ENCODE measurements at places on chromosomes 13 and 19. TPM values are rescaled to one million over a fixed set of nuclear protein-coding genes. Genes with fewer than 3 reads are reported as not detected.

- no peak overlapping the region for H3K27ac ChIP-seq
- H3K27me3 ChIP-seq = no peaks in the 10 kb centered on the region
- no peak for DNase-seq
- no peak overlapping the region for H3K4me3 ChIP-seq
- no peaks in the 10 kb centered on the region for H3K4me1 ChIP-seq
These were observed 34.2 kb downstream of the GPR42 start for GRCh38 chr19:35404879-35405622.

GRCh38 chr13:24511816-24512196 lies 772 bp downstream of the PARP4 start:
- no peaks in the 10 kb centered on the region for H3K27me3 ChIP-seq
- peak overlapping the region; percentile 78 for H3K27ac ChIP-seq
- peak overlapping the region; percentile 71 for H3K4me3 ChIP-seq
- peaks cover 5% of the 10 kb centered on the region for H3K4me1 ChIP-seq
- DNase-seq = no peak

DNA sequence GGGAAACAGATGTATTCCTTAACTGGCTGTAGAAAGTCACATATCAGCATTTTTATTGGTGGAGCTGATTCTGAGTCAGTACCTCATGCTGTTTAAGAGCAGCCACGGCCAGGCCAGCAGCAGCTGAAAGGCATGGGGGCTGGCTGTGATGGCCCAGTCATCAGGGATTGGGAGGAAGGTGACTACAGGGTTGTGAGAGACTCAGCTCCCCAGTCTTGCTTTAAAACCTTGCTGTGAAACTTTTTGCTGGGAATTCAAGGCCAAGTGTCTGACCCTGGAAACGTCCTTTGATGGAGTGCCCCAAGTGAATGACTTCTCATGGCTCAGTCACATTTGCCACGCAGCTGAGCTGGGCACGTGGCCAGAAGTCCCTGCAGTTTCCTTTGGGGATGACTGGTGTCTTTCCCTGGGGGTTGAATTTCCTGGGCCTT lies 39.1 kb upstream of the RNF113B start:
- DNase-seq = no peak
- no peak overlapping the region for H3K27ac ChIP-seq
- H3K4me1 ChIP-seq = peaks cover 8% of the 10 kb centered on the region
- H3K4me3 ChIP-seq = no peak overlapping the region

DNA sequence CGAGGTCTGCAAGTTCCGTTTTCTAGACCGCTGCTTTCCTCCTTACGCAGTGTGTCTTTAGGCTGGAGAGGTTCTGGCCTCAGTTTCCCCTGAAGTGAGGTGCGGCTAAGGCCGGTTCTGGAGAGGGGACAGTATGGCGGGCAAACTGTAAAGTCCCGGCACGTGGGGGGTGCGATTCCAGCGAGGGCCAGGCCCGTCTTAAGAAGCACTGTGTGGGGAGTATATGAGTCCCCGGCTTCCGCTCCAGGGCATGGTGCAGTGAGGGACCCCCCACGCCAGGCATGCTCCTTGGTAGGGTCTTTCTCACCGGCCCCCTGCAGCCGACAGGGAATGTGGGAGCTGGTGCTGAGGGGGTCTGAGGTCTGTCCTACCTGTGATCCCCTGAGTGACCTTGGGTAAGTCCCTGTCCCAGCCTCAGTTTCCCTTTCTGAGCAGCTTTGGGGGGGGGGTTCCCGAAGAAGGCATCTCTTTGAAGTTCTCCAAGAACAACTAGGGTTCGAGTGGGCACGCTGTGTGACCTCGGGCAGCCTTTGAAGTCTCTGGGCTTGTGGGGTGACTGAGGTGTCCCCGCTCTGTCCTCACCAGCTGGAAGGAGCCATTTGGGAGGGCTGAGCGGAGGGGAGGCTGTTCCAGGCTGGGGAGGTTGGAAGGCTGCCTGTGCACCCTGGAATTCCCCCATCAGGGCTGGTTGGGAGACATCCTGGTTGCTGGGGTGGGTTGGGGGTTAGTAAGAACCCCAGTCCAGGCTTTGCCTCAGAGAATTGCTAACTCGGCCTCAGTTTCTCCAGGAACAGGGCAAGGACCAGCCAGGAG lies 1.5 kb downstream of the NFIC start:
- DNase-seq = no peak
- no peaks in the 10 kb centered on the region for H3K27me3 ChIP-seq

- H3K27ac ChIP-seq = no peak overlapping the region
- H3K36me3 ChIP-seq = no peaks in the 10 kb centered on the region
- no peak for DNase-seq
- no peaks in the 10 kb centered on the region for H3K27me3 ChIP-seq
- no peaks in the 10 kb centered on the region for H3K4me1 ChIP-seq
These were observed 9.9 kb downstream of the SERTM1 start for GRCh38 chr13:36683701-36684100.

- H3K36me3 ChIP-seq = no peaks in the 10 kb centered on the region
- H3K4me1 ChIP-seq = no peaks in the 10 kb centered on the region
- no peak for DNase-seq
- H3K27ac ChIP-seq = no peak overlapping the region
- no peak overlapping the region for H3K4me3 ChIP-seq
These were observed 102.4 kb upstream of the SOX1 start for GRCh38 chr13:111964411-111965035.

DNA sequence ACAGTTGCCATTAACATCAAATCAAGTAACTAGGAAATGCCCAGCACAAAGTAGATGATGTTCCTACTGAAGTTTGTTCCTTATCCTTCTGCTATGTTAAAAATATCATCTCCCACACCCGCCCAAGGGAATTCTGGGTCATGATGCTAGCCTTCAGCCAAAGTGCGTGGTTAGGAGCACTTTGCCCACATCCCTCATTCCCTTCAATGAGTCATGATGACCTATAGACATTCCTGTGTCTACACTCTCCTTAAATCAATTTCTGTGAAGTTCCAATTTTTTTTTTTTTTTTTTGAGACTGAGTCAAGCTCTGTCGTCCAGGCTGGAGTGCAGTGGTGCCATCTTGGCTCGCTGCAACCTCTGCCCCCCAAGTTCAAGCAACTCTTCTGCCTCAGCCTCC lies 17.0 kb downstream of the RXFP2 start:
- H3K36me3 ChIP-seq = no peaks in the 10 kb centered on the region
- DNase-seq = no peak
- H3K4me1 ChIP-seq = no peaks in the 10 kb centered on the region
- H3K27me3 ChIP-seq = no peaks in the 10 kb centered on the region
- H3K27ac ChIP-seq = no peak overlapping the region
- H3K4me3 ChIP-seq = no peak overlapping the region

- H3K4me1 ChIP-seq = peaks cover 10% of the 10 kb centered on the region
- no peaks in the 10 kb centered on the region for H3K27me3 ChIP-seq
- no peaks in the 10 kb centered on the region for H3K36me3 ChIP-seq
These were observed 813 bp downstream of the ZNF284 start for GRCh38 chr19:44072543-44073401.

DNA sequence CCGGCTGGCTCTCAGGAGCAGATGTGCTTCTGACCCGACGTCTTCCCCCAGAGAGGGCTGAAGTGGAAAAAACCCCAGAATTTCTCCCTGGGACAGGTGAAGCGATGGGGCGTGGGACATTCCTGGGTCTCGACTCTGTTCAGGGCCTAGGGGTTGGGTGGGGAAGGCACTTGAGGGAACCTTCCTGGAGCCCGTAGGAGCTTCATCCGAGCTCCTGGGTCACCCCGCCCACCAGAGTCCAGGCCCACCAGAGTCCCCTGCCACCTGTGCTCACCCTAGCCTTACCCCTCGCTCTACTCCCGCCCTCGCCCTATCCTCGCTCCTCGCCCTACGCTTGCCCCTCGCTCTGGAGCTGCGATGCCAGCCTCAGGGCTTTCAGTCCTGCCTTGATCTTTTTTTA lies 23.2 kb downstream of the EPN1 start:
- no peaks in the 10 kb centered on the region for H3K4me1 ChIP-seq
- no peak overlapping the region for H3K4me3 ChIP-seq
- no peak for DNase-seq
- no peaks in the 10 kb centered on the region for H3K36me3 ChIP-seq

DNA sequence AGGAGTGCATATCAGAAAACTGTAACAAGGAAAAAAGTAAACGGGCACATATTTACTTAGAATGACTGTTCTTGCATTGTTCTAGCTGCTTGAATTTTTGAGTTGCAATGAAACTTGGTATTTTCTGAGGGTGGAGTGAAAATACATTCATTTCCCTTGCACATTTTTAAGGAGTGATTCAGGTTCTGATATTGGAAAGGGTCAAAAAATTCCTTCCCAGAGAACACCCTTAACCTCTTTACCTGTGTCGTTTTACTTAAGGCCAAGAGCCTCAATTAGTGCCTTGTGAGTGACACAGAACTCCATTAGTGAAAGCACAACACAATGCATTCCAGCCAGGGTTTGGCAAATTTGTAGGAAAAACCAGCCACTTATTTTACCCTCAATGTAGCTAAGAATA lies 2.3 kb downstream of the ITGBL1 start:
- no peak overlapping the region for H3K4me3 ChIP-seq
- H3K4me1 ChIP-seq = no peaks in the 10 kb centered on the region

GRCh38 chr13:92487238-92487637 lies 739.4 kb upstream of the GPC6 start:
- H3K27me3 ChIP-seq = no peaks in the 10 kb centered on the region
- H3K36me3 ChIP-seq = no peaks in the 10 kb centered on the region
- no peak overlapping the region for H3K4me3 ChIP-seq
- no peak for DNase-seq

DNA sequence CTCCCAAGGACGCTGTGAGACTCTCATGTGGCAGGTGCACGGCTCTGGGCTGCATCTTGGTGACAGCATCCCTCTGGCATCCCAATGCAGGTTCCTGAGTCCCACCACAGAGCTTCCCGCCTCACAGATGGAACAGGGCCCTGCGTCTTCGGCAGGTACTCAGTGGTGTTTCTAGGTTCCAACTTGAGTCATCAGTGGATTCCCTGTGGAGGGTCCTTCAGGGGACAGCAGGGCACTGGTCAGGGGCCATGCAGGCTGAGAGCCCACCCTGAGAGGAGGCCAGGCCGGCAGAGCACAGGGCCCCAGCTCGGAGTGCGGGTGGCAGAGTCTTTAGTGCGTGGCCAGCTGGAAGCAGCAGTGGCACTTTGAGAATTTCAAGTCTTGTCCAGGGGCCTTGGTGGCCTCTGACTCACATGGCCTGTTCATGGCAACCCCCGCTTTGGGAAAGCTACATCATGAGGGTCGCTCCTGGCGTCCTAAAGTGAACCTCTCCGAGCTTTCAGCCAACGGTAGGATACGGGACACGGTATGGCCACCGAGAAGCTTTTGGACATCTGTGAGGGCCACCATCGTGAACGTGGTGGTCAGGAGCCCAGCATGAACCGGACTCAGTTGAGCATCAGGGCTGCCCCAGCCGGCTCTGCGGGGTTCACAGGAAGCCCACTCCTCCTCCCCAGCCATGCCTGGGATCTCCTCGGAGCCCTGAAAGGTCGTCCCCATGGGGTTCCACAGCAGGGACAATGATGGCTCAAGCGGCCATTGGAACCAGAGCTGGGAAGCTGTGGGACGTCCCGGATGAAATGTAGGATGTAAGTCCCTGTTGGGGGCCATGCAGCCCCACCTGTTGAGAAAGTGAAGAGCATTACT lies 72.0 kb upstream of the MCF2L start:
- H3K36me3 ChIP-seq = no peaks in the 10 kb centered on the region
- peaks cover 27% of the 10 kb centered on the region for H3K27me3 ChIP-seq
- no peak overlapping the region for H3K27ac ChIP-seq
- H3K4me3 ChIP-seq = no peak overlapping the region

- no peak overlapping the region for H3K27ac ChIP-seq
- no peak overlapping the region for H3K4me3 ChIP-seq
- DNase-seq = no peak
- H3K36me3 ChIP-seq = no peaks in the 10 kb centered on the region
These were observed 235.9 kb downstream of the TSHZ3 start for GRCh38 chr19:31113293-31113692.

GRCh38 chr19:1169921-1170885 lies 3.9 kb downstream of the SBNO2 start:
- no peak for DNase-seq
- no peaks in the 10 kb centered on the region for H3K36me3 ChIP-seq
- H3K27me3 ChIP-seq = no peaks in the 10 kb centered on the region
- H3K27ac ChIP-seq = peak overlapping the region; percentile 45
- peaks cover 15% of the 10 kb centered on the region for H3K4me1 ChIP-seq

DNA sequence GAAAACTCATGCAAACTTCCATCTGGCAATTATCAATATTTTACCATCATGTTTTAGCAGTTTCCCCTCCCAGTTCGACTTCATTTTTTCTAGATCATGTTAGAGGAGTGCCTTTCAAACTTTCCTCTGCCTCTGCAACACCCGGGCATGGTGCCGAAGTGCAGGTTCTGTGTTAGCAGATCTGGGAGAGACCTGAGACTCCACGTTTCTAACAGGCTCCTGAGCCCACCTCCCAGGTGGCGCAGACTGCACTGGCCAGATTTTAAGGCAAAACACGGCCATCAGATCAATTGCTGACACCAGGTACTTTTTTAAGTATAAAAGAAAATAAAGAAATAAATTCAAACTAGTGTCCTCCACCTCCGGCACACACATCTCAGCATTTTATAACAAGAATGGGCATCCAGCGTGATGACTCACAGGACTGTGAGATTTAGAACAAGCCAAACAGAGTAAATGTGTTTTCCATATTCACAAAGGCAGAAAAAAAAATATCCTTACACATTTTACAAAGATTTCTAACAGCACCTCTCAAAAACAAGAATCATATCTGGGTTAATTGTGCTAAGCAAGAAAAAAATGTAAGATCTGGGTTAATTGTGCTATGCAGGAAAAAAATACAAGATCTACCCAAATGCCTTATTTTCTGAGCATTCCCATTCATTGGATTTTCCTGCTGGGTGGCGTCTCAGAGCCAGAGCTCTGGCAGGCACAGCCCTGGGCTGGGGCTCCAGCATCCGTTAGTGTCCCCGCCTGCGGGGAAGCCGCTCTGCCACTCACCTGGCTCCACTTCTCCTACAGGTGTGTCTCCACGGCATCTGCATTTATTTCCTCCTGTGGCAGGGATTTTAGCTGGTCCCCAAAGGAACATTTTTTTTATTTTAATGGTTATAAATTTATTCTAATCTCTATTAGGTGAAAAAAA lies 127.9 kb upstream of the SOX1 start:
- H3K4me1 ChIP-seq = no peaks in the 10 kb centered on the region
- H3K27ac ChIP-seq = no peak overlapping the region
- H3K36me3 ChIP-seq = no peaks in the 10 kb centered on the region
- DNase-seq = no peak
- H3K27me3 ChIP-seq = peaks cover 3% of the 10 kb centered on the region

DNA sequence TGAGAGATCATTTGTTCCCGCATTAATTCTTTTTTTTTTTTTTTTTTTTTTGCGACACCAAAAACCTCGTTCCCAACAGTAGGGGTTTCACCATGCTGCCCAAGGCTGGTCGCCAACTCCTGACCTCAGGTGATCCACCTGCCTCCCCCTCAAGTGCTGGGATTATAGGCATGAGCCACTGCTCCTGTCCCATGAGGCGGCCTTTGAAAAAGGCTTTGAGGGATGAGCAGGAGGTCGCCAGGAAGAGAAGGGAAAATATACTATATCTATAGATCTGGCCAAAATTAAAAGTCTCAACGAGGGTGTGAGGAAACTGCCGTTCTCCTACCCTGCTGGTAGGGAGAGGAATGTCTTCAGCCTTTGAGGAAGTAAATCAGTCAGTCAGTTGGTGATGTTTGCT lies 26.2 kb downstream of the ZNF473 start:
- no peak for DNase-seq
- H3K27me3 ChIP-seq = no peaks in the 10 kb centered on the region
- H3K27ac ChIP-seq = no peak overlapping the region
- no peaks in the 10 kb centered on the region for H3K4me1 ChIP-seq
- peaks cover 12% of the 10 kb centered on the region for H3K36me3 ChIP-seq
- no peak overlapping the region for H3K4me3 ChIP-seq

Gene ZIC2
- total RNA-seq = not detected

Gene EXOC3L2
- total RNA-seq = not detected

Gene MEIOSIN
- not detected for total RNA-seq

Gene ZNF723
- not detected for total RNA-seq

Gene STOML3
- not detected for total RNA-seq

Gene SYNGR4
- total RNA-seq = not detected

Gene SKA3
- 0.24 TPM for total RNA-seq

Gene METTL21C
- not detected for total RNA-seq

Gene NOVA2
- total RNA-seq = 0.46 TPM

Gene CD33
- 0.71 TPM for total RNA-seq
